Hematopoietic multipotent progenitor cell (in vitro differentiated cells): ENCODE measurements at places on chromosomes 5 and 9. TPM values are rescaled to one million over a fixed set of nuclear protein-coding genes. Genes with fewer than 3 reads are reported as not detected.

The ARL14EPL gene
- total RNA-seq: not detected

GRCh38 chr5:34484216-34484920, 171.8 kb upstream of the RAI14 start:
- DNase-seq: no peak

GRCh38 chr9:92911511-92912475, 34.0 kb upstream of the ZNF484 start:
- DNase-seq: no peak

DNA sequence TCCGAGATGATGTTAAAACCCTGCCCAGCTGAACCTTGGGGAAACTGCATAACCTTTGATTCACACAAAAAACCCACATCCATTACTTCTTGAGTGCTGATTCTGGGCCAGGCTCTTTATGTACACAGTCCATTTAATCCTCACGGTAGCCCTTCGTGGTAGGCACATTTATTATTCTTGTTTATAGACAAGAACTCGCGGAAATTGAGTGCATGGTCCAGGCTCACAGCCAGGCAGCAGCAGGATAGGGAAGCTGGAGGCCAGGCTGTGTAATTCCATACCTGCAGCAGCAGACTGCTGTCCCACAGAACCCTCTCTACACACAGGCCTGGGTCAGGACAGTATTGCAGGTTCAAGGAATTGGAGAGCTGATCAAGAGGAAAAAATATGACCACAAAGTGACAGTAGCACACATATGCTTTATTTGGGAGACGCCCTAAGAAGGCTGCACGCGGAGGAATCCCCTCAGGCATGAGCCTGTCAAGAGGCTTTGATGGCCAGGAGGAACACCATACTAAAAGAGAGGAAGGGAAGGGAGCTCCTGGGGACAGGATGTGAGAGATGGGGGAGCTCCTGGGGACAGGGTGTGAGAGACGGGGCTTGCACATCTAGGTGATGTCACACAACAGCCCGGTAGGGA, 28.4 kb upstream of the FAM120A start:
- DNase-seq: no peak

The CDX1 gene
- not detected for total RNA-seq

- no peak for DNase-seq
These were observed 26.7 kb upstream of the MAPK9 start for GRCh38 chr5:180318456-180319089.

- no peak for DNase-seq
These were observed 43.2 kb upstream of the TIMD4 start for GRCh38 chr5:157006262-157006661.

The TAF9 gene
- total RNA-seq: 46.3 TPM

- DNase-seq: no peak
These were observed 5.8 kb downstream of the MFAP3 start for GRCh38 chr5:154044581-154044980.

The PCDHB14 gene
- total RNA-seq: under 0.01 TPM

DNA sequence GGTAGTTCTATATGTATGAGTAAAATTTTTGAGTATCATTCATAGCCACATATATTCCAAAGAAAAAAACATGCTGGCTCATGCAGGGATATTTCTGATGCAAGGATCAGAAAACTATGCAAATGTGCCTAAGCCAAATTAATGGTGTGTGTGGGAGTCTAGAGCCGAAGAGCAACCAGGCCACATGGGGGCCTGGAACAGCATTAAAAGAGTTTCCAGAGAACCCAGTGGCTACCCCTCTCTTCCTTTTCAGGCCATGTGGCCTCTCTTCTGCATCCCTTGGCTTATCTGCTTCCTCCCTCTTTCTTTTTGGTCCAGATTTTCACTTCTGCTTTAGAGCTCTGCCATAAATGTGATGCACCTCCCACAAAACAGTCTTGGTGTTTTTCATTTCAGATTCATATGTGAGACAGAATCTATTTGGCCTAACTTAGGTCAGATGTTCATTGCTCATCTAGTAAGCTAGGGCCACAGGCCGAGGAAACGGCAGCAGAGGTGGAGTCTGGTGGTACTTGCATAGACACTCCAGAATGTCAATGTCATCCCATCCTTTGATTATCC, 300.0 kb downstream of the SH3GL2 start:
- no peak for DNase-seq

The RICTOR gene
- total RNA-seq: 39.3 TPM

DNA sequence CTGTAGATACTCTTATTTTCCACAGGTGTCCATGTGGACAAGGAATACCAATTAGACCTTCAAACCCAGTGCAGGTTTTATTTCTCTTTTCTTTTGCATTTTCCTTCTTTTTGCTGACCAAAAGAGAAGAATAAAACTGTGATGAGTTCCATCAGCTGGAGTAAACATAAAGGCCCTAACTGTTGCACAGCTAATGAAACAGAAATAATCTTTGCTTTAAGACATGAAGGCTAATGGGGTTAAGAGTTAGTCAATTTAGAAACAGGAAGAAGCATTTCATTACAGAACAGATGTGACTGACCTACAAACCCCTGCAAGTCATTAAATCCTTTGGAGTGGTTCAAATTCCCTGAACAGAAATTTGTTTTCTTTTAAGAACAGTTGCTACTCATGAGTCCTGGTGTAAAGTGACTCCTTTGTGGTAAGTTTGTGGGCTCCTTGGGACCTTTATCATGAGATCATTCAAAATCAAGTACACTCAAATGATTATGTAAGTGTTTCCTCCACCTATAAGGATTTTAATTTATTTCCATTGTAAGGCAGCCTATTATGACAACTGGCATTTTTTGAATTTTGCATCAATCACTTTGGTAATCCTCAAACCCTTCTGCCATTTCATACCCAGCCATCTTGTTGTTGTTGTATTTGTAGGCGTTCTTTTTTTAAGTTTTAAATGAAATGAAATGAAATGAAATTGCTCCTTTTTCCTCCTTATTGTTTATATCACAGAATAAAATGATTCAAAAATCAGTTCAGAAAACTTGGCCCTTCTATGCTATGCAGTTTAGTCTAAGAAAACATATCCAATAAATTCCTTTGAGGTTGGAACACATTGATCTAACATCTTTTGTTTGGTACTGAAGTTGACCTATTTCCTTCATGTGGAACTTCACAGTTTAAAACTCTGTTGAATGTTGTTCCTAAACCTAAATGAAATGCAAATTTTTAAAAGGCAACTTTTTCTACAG, 1.3 kb downstream of the MINAR2 start:
- DNase-seq: no peak

DNA sequence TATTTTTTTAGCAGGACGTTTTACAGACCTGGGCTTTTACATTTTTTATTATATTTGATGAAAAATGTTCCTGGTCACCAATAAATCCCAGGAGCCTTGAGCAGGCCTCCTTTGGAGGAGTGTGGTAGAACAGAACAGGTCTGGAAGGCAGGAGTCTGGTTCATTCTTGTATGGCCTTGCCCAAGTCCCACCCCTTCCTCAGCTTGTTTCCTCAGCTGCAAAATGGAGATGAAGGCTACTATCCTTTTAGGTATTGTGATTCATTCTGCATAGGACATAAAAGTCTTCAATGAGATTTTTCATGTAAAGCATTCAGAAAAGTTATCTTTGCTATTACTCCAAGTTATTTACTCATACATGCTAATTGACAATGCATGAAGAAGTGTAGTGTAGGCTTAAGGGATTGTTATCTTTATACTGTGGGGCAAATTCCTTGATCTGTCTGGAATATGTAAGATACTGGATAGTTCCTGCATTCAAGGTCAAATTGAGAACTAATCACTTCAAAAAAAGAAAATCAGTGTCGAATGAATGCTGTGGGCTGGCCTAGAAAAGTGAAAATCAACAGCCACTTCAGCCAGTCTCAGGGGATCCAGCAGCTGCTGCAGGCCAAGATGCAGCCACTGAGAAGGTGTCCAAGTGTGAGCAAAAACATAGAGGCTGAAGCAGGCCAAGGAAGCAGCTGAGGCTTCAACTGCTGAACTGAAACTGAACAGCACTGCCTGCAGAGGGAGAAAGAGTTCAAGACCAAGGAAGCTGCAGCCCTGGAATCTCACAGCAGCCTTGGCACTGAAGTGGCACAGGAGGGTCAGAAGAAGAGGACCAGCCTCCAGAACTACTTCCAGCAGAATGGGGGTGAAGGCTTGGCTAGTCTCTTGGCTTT, 15.5 kb upstream of the SLC36A3 start:
- DNase-seq: no peak

- DNase-seq: no peak
These were observed 14.2 kb upstream of the RGS3 start for GRCh38 chr9:113449376-113449775.

GRCh38 chr5:138371454-138371853, 19.0 kb downstream of the KDM3B start:
- DNase-seq: no peak

DNA sequence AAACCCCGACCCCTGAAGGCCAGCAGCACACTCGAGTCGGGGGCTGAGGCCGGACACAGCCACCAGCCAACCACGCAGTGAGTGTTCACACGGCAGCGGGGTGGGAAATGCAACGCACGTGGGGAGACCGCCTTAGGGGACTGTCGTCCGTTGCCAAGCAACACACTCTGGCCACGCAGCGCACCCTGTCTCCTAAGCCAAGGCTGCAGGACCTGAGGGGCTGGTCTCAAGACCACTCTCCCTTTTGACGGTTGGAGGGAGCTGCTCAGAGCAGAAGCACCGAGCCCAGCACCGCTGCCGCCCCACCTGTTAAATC, 7.5 kb downstream of the BRD9 start:
- DNase-seq: no peak

The SEMA5A gene
- under 0.01 TPM for total RNA-seq

The SNX24 gene
- total RNA-seq: 0.54 TPM

The C5orf63 gene
- total RNA-seq: 2.2 TPM

- no peak for DNase-seq
These were observed 39.7 kb upstream of the HMGCS1 start for GRCh38 chr5:43352915-43353314.

- no peak for DNase-seq
These were observed 1043.0 kb upstream of the CDH18 start for GRCh38 chr5:21030981-21031380.

The ADRB2 gene
- 3.0 TPM for total RNA-seq

DNA sequence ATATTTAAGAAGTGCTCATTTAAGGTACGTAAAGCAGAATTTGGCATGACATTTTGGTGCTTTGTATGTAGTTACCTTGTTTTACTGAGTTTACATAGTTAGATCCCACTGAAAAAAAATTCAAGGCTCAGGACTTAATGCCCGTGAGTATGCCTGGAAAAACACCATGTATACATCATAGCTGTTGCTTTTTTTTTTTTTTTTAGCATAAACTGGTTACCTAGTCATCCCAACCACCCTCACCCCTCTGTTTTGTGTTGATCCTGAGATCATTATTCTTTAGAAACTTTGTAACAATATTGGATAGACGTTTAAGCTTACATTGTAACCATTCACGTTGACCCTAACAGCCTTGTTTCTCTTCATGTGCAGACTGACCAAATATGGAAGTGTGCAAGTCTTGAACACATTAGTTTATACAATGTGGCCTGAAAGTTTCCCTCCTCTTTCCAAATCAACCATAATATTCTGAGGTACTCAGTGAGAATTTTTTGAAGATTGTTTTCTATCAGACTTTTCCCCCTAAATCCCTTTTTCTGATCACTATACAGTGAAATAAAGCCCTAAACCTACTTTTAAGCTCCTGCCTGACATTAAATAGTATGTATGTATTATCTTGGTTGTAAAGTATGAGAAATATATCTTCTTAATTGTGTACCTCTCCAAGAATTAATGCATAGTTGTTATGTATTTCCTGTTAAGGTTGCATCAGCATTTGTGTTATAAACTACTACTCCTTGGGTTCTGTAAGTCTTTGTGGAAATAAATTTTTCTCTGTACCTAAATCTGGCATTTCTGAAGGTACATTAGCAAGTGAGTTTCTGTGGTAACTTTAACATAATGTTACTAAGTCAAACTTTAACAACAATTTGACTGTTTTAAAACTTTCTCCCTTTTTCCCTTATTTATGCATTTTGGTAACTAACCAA, 4.4 kb downstream of the RABGAP1 start:
- DNase-seq: no peak

GRCh38 chr5:169149317-169149716, 151.6 kb downstream of the SLIT3 start:
- DNase-seq: no peak

DNA sequence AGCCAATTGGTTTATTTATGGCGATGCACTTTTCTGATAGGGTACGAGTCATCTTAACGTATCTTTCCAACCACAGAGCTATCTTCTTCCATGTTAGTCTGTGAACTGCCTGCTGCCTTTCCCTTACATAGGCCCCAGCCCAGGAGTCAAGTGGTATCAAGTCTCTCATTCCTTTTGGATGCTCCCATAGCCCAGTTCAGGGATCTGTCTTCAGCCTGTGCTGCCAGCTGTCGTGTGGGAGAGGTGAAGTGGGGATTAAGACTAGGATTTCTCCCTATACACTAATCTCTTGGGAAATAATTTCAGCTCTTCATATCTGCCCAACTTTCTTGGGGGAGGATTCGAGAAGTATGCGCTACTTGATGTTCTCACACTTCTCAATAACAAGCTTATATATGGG, 475.7 kb downstream of the EBF1 start:
- DNase-seq: no peak

DNA sequence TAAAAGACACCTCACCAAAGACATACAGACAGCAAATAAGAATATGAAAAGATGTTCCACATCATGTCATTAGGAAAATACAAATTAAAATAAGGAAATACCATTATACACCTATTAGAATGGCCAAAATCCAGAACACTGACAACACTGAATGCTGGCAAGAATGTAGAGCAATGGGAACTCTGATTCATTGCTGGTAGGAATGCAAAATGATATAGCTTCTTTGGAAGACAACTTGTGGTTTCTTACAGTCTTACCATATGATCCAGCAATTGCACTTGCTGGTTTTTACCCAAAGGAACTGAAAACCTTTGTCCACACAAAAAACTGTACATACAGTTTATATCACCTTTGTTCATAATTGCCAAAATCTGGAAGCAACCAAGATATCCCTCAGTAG, 6.5 kb downstream of the TMEM161B start:
- DNase-seq: no peak

DNA sequence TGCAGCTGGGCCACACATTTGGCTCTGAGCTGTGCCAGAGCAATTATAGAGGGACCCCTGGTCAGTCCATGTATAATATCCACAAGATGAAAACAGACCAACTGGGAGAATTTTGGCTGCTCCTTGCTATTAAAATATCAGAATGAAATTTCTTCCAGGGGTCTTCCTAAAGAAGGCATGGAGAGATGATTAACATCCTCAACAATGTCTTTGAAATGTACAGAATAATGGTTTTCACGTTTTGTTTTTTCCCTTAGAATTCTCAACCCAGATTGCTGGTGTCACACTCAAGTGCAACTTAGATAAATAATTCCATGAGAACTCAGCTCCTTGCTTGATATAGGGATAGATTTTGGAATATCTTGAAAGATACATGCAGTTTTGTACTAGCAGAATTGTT, 148.3 kb upstream of the SLC24A2 start:
- DNase-seq: no peak

DNA sequence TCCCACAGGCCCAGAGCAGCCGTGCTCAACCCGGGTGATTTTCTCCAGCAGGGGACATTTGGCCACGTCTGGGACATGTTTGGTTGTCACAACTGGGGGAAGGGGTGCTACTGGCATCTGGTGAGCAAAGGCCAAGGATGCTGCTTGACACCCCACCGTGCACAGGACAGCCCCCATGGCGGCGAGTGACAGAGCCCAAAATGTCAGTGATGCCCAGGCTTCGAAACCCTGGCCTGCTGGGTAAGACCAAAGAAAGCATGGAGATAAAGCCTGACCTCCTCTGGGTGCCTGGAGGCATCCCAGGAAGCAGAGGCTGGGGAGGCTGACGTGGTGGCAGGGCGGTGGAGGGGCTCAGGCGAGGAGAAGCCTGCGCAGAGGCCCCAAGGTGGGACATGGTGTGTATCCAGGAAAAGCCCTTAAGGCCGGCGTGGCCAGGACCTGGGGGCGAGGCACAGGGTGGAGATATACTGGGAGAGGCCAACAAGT, 66.4 kb downstream of the ZNF354C start:
- no peak for DNase-seq
